ENCODE measurements at places on chromosomes 16 and 17.

DNA sequence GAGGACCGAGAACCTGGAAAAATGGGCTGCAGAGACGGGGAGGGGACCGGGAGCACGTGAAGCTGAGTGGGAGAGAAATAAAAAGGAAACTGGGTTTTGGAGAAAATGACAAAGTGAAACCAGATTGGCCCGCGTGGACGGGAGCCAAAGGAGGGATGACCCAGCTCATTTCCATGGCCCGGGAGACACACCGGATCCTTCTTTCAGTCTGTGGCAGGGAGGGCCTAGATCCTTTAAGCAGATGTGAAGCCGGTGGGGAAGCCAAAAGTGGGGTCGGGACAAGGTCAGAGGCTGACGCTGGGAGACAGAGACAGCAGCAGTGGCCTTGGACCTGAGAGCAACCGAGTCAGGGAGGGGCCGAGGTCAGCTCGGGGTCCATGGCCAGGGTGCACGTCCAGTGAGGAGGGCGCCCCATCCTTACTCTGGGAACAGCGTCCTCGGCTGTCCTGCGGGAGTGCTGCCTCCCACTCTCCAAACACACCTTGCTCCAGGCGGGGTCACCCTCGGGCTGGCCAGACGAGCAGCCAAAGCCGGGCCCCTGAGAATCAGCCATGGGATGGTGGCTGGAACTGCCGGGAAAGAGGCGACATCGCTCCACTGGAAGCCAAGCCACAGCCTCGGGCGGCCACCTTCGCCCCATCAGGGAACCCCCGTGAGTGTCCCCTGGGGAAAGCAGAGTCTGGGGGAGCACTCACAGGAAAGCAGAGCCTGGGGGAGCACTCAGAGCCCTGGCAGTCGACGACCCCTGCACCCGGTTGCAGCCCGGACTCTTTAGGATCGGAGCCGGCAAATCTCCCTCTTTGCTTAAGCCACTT, 17.3 kb downstream of the CA5A start:
- no peak for DNase-seq

DNA sequence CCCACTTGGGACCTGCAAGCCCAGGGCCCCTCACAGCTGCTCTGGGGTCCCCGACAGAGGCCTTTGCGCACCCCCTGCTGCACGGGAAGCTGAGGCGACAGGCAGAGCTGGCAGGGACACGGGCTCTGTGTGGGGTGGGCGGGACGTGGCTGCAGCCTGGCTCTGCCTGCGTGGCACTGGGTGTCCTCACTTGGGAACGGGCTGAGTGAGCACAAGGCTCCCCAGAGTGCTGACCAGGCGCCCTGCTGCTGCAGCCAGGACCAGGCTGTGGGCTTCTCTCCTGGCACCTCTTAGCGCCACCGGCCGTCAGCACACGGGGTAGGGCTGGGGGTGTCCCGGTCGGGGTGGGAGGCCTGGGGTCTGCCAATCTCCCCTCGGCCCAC, 6.6 kb downstream of the C1QTNF8 start:
- DNase-seq: no peak

GRCh38 chr17:6592173-6592572, 35.8 kb upstream of the PITPNM3 start:
- DNase-seq: no peak

- no peak for DNase-seq
Measured at GRCh38 chr17:73284906-73285602, 23.4 kb upstream of the CPSF4L start.

Data from cardiac muscle cell (in vitro differentiated cells and primary cell).